SIG-M5 (cell line): ENCODE measurements at places on chromosomes 4 and X.

DNA sequence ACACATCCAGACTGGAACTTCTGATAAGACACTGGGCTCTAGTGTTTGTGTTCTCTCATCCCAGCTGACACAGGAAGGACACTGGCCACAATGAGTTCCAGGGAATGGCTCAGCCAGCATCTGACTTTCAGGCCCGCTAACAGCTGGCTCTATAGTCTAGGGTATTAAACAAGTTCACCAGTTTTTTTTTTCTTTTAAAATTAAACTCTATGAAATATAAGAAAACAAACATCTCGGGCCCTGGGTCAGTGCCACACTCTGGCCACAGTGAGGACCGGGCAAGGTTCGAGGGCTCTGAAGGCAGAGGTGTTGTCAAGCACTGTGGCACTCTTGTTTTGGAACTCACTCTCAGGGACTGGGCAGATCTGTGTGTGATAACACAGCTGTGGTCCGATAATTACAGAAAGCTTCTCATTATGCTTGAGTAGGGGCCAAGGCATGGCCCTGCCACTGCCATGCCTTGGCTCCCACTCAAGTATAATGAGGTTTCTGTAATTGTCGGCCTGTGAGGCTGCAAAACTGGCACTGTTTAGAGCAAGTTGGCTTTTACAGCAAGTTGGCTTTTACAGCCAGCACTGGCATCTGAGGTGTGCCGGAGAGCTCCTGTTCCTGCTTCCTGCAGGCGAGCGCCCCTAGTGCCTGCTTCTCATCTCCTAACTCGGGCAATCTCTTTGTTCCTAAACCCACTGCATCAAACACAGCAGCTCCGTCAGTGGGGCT is 62.8 kb downstream of the PPP1R2C start:
- no peak for DNase-seq

- DNase-seq: no peak
These were observed 72.1 kb downstream of the BEND4 start for GRCh38 chr4:42080306-42080705.

GRCh38 chr4:173498023-173498422 is 32.0 kb downstream of the HAND2 start:
- no peak for DNase-seq

DNA sequence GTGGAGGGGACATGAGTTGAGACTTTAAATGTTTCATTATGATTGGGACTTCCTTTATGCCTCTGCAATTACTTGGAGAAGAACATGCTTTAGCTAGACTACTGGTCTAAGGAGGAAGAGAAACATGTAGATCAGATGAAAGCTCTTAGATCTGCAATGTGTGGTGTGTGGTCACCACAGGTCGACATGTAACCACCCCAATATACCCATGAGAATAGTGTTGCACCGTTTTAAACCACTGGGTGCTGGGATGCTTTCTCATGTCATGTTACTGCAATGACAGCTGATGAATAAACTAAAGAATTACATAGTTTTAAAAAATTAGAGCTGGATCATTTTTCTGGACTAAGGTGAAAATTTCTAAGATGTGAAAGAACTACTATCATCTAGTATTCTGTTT is 1039.7 kb downstream of the RAPGEF2 start:
- DNase-seq: no peak

DNA sequence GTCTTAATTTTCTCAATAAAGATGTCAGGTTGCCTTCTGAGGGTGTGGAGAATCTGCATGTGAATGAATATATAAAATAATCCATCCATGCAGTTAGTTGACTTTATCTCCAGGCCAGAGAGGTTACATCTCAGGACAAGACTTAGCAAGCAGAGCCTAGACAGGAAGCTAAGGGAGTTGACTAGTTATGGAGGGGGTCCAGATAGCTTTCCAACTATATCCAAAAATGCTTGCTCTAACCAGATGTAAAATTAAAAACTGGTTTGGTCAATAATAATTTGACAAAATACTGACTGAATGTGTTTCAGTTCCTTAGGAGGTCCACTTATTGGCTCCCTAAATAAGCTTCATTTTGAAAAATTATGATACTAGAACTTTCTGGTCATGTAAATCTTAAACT is 101.4 kb downstream of the PAPSS1 start:
- no peak for DNase-seq

DNA sequence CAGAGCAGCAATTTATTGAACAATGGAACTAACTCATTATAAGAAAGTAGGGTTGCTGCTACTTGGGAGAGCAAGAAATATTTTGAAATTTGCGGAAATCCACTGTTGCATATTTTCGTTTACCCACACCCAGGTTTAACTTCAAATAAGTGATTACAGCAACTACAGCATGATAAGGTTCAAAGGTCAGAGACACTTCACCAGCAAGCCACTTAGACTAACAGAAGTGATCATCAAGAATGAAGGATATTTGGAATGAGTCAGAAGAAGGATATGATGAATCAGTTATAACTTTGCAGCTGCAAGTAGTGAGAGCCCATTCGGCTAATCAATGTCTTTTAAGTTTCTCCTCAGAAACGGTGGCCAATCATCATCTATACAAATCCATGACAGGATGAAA is 199.3 kb downstream of the TMA16 start:
- DNase-seq: no peak

GRCh38 chrX:101191217-101191750 is 28.3 kb upstream of the DRP2 start:
- no peak for DNase-seq

GRCh38 chr4:164977243-164978164 is at the start of gene TRIM61:
TRIM61 (minus strand) TSS chr4:164977657; CDS start chr4:164970002, 7,655 bp downstream.
- no peak for DNase-seq

DNA sequence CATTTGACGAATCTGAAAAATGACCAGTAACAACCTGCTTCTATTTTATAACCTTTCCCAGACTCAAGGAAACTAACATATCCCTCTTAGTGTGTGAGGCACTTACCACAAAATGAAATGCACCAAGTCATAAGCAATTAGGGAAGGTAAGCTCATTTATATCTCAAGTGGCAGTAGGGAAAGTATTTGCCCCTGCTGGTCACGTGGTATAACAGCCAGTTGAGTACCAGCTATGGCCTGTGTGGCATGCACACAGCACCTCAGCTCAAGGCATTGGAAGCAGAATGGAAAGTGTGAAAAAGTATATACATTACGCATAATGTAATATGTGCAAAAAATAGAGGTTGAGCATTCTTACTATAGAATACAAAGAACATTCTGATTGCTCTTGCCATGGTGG is 178.3 kb upstream of the GYPA start:
- no peak for DNase-seq

- DNase-seq: no peak
These were observed 112.1 kb upstream of the DDIT4L start for GRCh38 chr4:100302061-100303026.

DNA sequence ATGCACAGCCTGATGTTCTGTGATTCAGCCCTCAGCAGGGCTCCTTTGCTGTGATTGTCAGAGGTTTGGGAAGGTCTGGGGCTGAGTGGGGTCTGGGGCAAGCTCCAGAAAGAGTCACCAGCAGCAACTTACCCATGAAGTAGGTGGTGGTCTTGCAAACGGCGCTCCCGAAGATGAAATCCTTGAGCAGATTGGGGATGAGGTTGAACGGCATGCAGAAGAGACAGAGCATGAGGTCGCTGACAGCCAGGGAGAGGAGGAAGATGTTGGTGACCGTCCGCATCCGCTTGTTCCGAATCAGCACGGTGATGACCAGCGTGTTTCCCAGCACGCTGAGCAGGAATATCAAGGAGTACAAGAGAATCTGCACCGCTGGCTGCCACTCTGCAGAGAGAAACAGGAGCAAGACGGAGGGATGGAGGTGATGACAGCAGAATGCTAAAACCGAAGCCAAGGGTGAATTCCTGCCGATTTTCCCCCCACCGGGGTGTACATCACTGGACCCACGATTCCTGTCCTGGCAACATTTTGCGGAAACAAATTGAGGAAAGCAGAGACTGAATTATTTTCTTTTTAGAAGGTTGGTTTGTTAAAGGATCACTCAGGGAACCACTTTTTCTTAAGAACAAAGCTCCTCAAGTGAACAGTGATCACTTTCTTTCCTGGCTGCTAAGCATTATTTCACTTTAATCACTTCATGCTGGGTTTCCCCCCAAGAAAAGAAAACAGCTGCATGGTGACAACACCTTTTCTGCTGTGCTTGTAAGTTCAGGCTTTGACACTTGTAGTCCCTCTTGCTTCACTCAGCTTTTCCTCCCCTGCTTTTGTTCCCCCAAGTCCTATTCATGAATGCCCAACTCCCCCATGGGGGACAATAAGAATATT is 941 bp downstream of the CCKAR start:
- no peak for DNase-seq

DNA sequence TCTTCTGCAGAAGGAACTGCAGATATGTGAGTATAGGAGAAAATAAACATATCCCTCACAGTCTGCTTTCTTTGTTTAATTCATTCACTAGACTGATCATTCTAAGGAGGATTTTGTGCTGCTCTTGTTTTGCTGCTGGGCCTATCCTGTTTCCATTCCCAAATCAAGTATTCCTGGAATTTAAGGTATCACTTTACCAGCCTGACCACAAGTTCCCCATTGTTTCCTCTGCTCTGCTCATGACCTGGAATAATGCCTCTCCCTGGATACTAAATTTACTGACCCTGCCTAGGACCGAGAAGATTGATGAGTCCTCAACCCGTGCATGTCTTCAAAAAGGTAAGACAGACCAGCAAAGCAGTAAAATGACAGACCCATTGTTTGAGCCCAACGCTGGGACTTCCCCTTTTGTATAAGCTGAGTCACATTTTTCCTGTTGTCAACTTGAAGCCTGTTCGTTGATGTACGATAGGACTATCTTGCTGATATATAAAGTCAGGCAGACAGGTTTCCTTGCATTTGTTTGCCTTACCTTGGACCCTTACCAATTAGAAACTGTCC is 85.5 kb upstream of the TET2 start:
- peak; percentile 77 for DNase-seq

GRCh38 chr4:76703676-76704075 is 194.3 kb downstream of the SOWAHB start:
- no peak for DNase-seq

GRCh38 chrX:95382799-95383198 is 1301.8 kb upstream of the DIAPH2 start:
- DNase-seq: no peak

DNA sequence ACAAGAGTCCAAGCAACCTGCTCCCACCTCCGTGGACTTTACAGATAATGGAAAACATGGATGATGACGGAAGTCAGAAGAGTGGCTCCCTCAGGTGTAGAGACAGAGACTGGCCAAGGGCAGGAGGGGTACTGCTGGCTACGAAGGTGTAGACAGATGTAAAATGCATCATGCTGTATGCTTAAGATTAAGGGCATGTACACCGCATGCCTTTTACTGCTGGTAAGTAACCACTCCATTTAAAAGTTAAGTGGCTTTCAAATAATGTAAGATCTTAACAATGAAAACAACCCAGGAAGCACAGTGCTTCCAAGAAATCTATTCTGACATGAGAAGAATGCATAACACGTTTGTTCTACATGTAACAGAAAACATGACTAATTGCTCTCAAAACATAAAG is 76.9 kb upstream of the FAM9B start:
- no peak for DNase-seq

- no peak for DNase-seq
These were observed 57.8 kb upstream of the STX18 start for GRCh38 chr4:4599481-4600275.

- DNase-seq: no peak
These were observed 32.3 kb downstream of the SH3RF1 start for GRCh38 chr4:169238445-169238844.

- DNase-seq: no peak
These were observed 23.2 kb downstream of the SMIM43 start for GRCh38 chr4:121741751-121742150.

DNA sequence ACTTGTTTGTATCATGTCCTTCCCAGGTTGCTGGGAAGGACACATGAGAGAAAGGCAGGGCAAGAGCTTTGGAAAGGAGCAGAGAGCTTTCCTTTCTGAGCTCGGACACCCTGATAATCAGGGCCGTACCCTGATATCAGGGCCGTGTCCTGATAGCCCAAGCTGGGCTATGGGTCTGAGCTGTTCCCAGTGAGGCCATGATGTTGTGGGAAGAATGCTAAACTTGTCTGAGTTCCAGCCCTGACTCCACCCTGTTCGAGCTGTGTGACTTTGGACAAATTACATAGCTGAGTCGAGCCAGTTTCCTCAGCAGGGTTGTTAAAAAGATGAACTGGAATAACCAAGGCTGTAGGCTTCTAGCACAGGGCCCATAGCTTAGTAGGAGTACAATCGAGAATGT is 3.3 kb upstream of the CXCR3 start:
- DNase-seq: no peak

DNA sequence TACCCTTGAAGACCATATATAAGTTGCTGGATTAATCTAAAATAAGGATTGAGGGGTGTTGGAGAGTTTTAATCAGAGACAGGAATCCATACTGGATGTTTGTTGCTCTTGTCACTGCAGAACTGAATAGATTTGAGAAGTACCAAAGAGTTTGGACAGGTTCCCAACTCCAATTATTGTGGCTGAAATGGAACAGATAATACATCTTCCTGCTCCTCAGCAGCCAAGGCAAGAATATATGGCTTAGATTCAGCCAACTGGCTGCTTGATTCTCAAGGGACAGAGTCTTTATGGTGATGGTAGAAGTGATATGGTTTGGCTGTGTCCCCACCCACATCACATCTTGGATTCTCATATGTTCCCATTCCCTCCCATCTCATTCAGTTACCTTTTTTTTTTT is 97.0 kb upstream of the PDHA2 start:
- DNase-seq: no peak

- DNase-seq: no peak
These were observed 14.9 kb downstream of the CPE start for GRCh38 chr4:165393704-165394103.

DNA sequence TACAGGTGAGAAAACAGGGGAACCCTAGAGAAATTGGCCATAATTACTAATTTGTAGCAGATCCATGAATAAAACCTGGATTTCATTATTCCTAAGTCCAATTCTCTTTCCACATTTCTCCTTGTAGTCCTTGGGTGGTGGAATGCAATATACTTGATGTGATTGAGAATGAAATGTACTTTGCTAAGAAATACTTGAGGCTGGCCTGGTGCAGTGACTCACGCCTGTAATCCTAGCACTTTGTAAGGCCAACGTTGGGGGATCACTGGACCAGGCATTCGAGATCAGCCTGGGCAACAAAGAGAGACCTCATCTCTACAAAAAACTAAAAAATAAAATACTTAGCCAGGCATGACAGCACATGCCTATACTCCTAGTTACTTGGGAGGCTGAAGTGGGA is 15.9 kb downstream of the TMEM184C start:
- no peak for DNase-seq

DNA sequence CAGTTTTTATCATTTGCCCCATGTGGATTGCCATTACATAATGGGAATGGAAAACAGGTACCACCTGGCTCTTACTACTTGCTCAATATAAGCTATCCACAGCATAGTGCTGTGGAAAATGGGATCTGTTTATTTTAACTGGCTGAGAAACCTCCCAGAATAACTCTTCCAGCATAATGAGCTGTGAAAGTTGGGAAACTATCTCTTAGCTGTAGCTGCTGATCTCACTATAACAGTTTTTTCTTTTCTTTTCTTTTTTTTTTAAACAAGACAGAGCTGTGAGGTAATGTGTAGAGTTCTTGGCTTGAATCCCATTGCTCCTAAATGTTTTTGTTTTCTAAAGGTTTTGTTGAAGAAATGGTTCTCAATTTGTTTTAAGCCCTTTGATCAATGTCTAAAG is 988.3 kb downstream of the PCDH19 start:
- DNase-seq: no peak

- no peak for DNase-seq
These were observed 5.7 kb upstream of the SORCS2 start for GRCh38 chr4:7186516-7187167.

GRCh38 chr4:182842104-182842600 is 75.0 kb downstream of the DCTD start:
- no peak for DNase-seq
